ENCODE measurements at places on chromosomes 7 and 10. TPM values are rescaled to one million over a fixed set of nuclear protein-coding genes. Genes with fewer than 3 reads are reported as not detected.

The CFAP58 gene
- total RNA-seq, result 0.86 TPM

The PGAM2 gene
- total RNA-seq, result 0.70 TPM

The RELN gene
- total RNA-seq, result 0.98 TPM

The SLC26A4 gene
- 0.91 TPM for total RNA-seq

Measured in astrocyte (in vitro differentiated cells and primary cell).